Mesangial cell (primary cell): ENCODE measurements at places on chromosomes 1 and 21. TPM values are rescaled to one million over a fixed set of nuclear protein-coding genes. Genes with fewer than 3 reads are reported as not detected.

Gene GJA4
- total RNA-seq: not detected in 2 replicates

Gene VASH2
- total RNA-seq: 4.1 and 6.2 TPM in 2 replicates

Gene HSD3B2
- total RNA-seq: not detected in 2 replicates

Gene PTGER3
- total RNA-seq: not detected in 2 replicates

Gene SLAMF9
- total RNA-seq: not detected in 2 replicates

Gene COL11A1
- total RNA-seq: 1.8 and 14.2 TPM in 2 replicates

Gene KRTAP11-1
- total RNA-seq: not detected in 2 replicates

Gene ARHGEF10L
- total RNA-seq: 13.0 and 29.3 TPM in 2 replicates

Gene IVNS1ABP
- total RNA-seq: 32.3 and 71.1 TPM in 2 replicates

Gene KCNK2
- total RNA-seq: under 0.01 and 0.25 TPM in 2 replicates
